ENCODE measurements at places on chromosomes 16 and 17.

DNA sequence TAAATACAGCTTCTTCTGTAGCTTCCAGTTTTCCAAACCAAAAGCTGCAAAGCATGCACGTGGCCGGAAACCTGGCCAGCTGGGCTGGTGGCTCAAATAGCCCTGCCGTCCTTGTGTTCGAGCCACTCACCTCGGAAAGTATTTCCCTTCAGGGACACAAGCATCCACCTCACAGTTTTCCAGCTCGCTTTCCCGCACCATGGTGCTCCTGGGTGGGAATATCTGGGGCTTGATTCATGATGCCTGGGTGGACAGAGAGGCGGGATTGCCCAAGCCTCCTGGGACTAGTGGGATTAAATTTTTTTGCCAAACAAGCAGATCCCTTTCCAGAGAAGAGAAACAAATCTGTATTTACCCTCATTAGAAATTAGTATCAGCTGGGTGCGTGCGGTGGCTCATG, 7.1 kb upstream of the MVD start:
- no peak for DNase-seq

- DNase-seq = no peak
Measured at GRCh38 chr16:77759201-77759600, 29.2 kb upstream of the VAT1L start.

DNA sequence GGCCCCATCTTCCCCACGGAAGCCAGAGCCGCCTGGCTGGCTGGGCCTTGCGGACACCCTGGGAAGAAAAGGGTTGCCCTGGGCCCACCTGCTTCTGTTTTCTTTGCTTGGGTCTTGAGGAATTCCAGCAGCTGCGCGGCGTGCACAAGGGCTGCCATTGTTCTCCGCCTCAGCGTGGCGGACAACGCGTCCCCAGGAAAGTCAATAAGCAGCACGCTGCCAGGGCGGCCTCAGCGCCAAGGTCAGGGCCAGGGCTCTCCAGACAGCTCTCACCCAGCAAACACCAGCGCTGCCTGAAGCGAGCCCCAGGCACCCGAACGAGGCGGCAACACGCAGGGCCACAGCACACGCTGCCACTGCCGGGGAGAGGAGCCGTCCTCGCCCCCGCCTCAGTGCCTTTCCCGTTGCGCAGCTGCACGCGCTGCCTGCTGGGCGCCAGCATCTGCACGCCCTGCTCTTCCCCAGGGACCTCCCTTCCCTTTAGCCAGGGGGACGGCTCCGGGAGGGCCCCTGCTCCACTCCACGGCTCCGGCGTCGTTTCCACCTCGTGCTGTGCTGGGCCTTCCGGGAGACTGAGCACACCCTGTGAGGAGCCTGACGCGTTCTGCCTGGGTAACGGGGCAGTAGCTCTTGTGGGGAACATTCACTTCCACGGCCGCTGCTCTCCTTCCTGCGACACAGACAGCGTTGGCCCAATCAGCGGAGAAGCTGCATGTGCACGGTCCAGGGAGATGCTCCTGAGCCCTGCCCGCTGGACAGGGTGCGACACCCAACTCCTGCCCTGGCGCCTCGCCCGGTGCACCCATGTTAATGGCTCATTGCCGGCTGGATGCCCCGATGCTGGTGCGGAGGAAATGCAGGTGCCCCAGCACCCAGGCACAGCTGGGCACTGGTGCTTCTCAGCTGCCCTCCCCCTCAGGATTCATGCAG, 57.8 kb downstream of the LMF1 start:
- DNase-seq = no peak

GRCh38 chr17:47949197-47949759, 7.9 kb downstream of the PNPO start:
- no peak for DNase-seq

DNA sequence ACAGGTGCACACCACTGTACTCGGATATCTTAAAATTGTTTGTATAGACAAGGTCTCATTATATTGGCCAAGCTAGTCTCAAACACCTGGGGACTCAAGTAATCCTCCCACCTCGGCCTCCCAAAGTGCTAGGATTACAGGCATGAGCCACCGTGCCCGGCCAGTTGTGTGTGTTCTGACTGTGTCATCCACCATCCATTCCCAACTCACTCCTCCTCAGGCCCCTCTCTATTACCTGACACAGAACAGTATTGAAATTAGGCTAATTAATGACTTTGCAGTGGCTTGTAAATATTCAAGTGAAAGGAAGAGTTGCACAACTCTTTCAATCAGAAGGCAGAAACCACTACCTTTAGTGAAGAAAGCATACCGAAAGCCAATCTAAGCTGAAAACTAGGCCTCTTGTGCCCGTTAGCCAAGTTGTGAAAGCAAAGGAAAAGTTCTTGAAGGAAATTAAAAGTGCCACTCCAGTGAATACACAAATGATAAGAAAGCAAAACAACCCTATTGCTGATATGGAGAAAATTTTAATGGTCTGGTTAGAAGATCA, 28.7 kb downstream of the GOSR1 start:
- DNase-seq = no peak

DNA sequence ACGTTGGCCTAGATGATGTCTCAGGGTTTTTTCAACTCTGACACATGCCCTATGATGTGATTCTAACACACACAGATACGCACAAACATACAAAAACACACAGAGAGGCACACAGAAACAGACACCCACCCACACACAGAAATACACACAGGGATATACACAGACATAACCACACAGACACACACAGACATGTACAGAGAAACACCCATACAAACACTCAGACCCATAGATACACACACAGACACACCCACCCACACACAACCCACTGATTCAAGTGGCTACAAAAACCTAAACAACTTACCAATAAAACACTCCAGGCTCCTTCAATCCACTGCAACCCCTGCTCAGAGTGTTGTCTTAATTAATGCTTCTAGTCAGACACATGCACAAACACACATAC, 244.6 kb upstream of the CCL2 start:
- DNase-seq = no peak
